CD4-positive, alpha-beta T cell (primary cell): ENCODE measurements at places on chromosomes 1 and 21.

GRCh38 chr1:185435696-185436379, 118.8 kb upstream of the IVNS1ABP start:
- no peak for DNase-seq

- DNase-seq = no peak
Observed at GRCh38 chr1:27071049-27071416, 58.4 kb upstream of the TENT5B start.

DNA sequence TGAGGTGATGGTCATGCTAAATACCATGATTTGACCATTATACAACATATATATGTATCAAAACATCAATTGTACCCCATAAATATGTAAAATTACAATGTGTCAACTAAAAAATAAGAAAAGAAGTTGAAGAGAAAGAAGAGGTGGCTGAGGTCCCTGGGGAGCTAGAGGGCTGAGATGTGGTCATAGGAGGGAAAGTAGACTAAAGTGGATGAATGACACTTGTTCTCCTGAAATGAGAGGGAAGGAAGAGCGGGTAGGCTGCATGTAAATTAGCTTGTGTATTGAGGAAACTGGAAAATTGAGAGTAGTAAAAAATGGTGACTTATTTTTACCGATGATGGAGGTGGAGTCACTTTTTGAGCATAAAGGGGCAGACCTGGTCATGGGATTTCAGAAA, 117.0 kb downstream of the ST6GALNAC3 start:
- no peak for DNase-seq

GRCh38 chr1:205991237-205991636, 12.0 kb downstream of the RAB7B start:
- DNase-seq = no peak

DNA sequence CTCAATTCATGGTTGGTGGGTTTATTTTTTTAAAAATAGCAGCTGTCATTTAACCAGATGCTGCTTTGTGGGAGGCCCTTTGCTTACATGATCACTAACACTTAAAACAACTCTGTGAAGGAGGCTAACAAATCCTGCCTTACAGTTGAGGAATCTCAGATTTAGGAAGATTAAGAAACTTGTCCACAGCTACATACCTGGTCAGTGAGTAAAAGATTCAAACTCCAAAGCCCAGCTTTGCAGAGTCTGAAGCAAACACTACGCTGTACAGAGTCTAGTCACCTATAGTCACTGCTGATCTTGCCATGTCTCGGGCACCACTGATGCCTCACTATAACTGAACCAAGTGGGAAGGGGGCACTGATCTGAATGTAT, 535.4 kb downstream of the SMYD3 start:
- DNase-seq = no peak

- peak; percentile 87 for DNase-seq
Observed at GRCh38 chr1:101238681-101239094, 1.9 kb downstream of the S1PR1 start.

- DNase-seq = no peak
Observed at GRCh38 chr1:245537992-245538391, 383.2 kb downstream of the KIF26B start.

DNA sequence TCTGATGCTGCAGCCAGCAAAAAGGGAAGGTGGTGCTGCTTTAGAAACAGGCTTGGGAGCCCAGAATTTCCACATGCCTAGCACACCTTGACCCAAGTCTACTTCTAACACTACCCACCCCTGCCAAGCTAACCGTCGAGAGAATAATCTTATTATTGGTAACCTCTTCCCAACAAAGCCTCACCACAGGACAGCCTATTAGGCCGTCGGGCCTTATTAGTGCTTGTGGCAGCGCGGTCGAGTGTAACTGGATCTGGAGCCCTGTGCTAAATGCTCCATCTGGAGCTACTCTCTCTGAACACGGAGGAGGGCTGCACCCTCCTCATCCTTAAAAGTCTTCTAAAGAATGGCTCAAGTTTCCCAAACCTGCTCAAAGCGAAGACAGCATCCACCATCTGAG, 165.5 kb upstream of the NFIA start:
- no peak for DNase-seq

- no peak for DNase-seq
Observed at GRCh38 chr1:119986007-119986497, 83.4 kb downstream of the NOTCH2 start.

GRCh38 chr1:89637496-89637895, 4.6 kb downstream of the LRRC8C start:
- DNase-seq = no peak

- DNase-seq = no peak
Observed at GRCh38 chr1:224377676-224378006, 21.0 kb downstream of the CNIH4 start.

DNA sequence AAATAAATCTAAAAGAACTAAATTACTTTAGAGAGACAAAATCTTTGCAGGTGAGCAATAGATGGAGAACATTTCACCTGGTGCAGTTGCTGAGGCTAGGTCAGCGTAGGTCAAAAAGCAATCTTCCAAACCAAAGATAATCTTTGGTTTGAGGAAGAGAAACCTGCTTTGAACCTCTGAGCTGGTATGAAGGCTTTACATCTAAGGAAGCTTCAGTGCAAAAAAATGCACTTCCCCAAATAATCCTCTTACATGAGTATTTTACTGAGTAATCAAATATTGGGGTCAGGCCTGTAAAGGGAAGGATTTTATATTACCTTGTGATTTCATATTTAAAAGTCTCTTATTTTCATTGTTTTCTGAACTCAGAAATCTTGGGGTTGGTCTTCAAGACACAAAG, 223.6 kb downstream of the SRGAP2C start:
- DNase-seq = no peak

GRCh38 chr21:15122241-15122640, 57.4 kb upstream of the NRIP1 start:
- no peak for DNase-seq

DNA sequence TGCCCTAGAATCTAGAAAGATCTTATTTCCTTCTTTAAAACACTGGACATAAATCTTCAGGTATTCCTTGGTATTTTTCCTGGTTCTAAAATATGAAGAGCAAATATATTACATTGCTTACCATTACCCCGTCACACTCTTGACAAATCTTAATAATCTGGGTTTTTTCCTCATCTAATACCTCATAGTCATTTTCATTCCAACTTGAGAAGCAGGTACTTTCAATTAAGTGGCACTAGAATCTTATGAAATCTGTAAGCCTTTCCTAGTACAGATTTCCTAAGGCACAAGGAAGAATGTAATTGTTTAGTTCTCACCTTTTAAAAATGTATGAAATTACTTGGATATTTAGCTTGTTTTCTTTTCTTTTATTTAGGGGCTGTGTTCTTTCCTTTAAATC, 481.5 kb upstream of the ZRANB2 start:
- DNase-seq = no peak

DNA sequence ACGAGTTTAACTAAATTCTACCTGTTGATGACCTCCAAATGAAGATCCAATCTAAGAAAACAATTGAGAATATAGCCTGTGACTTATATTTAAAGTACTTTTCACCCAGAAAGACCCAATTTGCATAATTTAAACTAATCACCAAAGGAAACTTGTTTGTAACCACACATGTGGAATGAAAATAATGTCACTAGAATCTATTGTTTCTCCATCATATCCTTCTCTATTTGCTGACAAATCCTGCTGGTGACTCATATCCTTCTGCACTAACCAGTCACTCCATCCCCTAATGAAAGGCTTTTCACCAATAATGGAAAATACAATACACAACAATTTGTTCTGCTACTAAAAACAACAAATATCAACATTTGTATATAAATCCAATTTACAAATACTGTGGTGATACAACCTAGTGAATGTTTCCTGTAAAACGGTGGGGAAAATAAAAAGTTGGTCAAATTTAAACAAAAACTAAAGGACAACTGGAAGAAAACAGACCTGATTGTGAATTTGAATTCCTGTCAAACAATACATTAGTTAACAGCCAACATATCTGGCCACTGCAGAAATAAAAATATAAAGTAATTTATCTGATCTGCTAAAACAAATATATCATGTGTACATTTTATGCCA, 6.5 kb downstream of the PTP4A2 start:
- peak; percentile 49 for DNase-seq

GRCh38 chr1:182392050-182393028, 749 bp upstream of the GLUL start:
- DNase-seq = peak; percentile 49

DNA sequence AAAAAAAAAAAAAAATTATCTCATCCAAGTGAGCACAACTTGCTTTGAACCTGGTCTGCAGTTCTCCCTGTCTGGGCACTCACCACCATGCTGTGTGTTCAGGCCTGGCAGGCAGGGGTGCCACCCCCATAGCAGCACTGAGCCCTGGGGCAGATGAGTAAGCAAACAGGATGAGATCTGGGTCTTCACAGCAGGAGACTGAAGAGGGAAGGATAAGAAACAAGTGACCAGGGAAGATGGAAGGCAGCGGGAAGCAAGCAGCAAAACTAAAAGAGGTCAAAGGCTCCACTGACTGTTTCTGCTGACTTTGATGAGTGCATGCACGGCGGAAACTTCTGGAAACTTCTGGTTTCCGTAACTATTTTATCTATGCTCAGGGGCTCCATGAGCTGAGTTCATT, 133.5 kb upstream of the SOD1 start:
- no peak for DNase-seq

DNA sequence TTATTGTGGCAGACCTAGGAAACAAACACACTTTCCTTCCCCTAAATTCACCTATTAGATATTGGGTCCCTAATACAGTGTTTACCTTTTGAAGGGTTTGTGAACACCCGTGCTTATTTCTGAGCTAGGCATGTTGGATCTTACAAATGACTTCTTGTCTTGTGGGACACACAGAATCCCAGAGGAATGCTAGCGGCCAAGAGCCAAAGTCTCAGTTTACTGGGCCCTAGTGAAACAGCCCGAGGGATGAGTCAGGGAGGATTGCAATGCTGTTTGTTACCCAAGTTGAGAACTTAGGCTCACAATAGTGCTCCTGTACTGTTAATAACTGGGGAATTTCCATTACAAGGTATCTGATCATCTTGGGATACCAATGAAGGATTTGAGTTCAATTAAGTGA, 100.1 kb upstream of the AKT3 start:
- no peak for DNase-seq

DNA sequence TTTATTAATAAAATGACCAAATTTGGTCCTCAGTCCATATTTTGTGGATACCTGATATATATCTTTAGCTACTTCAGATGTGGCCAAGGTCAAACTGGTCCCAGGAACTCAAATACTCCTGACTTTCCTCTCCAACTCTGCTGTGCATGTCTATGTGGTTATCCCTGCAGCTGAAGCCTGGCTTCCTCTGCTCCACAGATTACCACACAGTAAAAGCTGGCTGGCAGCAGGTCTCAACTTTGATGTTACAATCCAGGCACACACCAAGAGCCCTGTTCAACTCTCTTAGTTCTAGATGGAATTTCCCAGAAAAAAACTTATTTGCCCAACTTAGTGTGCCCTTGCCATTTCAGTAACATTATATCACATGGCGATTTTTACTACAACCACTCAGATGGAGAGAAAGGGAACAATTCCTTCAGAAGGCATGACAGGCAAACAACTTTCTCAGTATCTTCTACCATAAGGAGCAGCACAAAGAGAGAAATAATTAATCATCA, 479.5 kb downstream of the PLPP3 start:
- no peak for DNase-seq

DNA sequence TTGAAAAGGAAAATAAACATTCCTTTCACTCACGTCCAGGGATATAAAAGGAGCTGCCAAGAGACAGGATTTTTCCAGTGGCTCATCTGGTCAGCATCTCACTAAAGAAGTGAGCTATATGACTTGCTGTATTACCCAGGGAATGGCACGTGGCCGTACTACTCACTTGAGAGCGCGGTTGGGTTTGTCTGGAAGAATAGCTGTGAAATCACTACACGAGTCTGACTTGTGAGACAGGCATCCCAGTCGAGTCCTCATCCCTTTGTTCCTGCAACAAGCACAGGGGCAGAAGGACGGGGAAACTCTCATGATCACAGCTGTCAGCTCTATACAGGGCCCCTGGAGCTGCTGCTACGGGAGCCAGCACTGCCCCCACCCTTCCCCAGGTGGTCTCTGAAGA, 17.7 kb downstream of the RGS8 start:
- DNase-seq = no peak

DNA sequence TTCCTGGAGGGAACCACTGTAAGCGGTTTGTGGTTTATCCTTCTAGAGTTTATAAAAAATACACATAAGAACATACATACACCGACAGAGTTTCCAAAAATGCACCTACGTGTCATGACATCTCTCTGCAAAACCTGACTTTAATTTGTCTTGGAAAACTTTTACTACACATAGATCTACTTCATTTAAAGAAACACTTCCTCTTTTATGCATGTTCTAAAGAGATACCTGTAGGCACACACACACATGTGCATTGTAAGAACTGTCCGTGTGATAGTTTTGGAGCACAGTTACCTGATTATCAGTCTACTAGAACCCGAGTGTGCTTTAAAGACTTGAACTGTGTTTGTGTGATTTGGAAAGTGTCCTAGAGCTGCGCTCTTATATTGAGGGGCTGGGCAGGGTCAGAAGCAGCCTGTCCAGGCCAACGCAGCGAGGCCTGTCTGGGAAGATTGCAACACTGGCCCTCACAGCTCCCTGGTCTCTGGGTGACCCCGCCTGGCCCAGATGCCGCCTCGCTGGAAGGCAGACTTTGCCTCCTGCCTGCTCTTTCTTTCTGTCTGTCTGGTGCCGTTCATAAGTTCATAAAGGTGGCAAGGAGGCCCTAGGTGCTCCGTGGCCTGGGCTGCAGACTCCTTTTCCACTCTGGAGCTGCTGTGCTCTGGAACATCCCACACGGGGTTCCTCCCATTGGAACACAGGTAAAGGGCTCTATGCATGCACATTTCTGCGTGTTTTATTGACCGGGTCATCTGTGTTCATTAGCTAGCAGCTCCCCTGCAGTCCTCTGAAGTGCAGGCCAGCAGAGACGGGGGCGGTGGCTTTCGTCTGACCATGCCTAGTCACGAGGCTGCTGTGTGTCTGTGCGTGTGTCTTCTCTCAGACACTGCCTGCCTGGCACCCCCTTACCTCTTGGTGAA, 46.3 kb downstream of the AGPAT3 start:
- DNase-seq = no peak

- no peak for DNase-seq
Observed at GRCh38 chr21:39313042-39313570, 326 bp downstream of the BRWD1 start.

- no peak for DNase-seq
Observed at GRCh38 chr1:119541389-119541788, 34.4 kb downstream of the HSD3B1 start.

DNA sequence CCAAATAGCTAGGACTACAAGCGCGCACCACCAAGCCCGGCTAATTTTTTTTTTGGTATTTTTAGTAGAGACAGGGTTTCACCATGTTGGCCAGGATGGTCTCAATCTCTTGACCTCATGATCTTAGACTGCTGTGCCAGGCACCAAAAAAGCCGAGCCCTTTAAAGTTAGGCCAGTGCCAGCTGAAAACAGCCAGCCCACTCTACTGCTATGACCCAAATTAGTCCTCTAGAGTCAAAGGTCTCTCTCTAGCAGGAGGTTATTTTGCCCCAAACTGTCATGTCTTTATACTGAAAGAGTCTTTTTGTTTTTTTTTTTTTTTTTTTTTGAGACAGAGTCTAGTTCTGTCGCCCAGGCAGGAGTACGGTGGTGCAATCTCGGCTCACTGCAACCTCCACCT, 9.7 kb upstream of the HHIPL2 start:
- no peak for DNase-seq

- no peak for DNase-seq
Observed at GRCh38 chr21:45162809-45163208, 88.4 kb downstream of the ADARB1 start.

GRCh38 chr1:178954325-178954690, 71.4 kb upstream of the FAM20B start:
- no peak for DNase-seq

- DNase-seq = no peak
Observed at GRCh38 chr1:71986160-71986559, 296.2 kb downstream of the NEGR1 start.
